Globus pallidus (tissue), 1 donor: ENCODE measurements at places on chromosomes 16 and 17.

DNA sequence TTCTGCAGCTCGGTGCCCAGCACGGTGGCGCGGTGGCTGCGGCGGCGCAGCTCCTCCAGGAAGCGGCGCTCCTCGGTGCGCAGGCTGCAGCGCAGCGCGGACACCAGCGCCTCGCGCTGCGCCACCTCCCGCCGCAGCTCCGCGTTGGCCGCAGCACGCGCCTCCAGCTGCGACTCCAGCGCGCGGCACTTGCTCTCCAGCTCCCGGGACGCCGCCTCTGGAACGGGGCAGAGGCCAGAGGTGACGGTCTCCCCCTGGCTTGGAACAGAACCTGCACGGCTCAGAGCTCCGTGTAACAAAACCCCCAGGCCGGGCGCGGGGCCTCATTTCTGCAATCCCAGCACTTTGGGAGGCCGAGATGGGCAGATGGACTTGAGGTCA, 13.2 kb upstream of the CLUH start:
- DNase-seq = no peak

DNA sequence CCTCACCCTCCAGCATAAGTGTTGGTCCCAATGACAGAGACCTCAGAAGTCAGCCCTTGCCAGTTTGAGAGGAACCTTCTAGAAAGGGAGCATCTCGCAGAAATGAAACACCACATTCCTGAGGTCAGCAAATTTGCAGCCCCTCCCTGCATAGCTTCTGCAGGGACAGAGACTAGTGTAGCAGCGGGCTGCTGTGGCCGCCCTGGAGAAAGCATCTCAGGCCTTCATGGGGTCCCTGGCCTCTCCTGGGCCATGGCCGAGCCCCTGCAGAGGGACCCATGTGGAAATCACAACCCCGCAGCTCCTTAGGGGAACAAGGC, 11.4 kb downstream of the HS3ST6 start:
- no peak for DNase-seq

GRCh38 chr16:88014252-88014781, 63.1 kb downstream of the BANP start:
- DNase-seq = no peak

GRCh38 chr17:77684803-77685798, 273.4 kb upstream of the TNRC6C start:
- no peak for DNase-seq

- DNase-seq = no peak
Measured at GRCh38 chr17:76164331-76164730, 23.3 kb upstream of the FOXJ1 start.

GRCh38 chr16:71501547-71501946, 12.4 kb upstream of the ZNF19 start:
- no peak for DNase-seq

DNA sequence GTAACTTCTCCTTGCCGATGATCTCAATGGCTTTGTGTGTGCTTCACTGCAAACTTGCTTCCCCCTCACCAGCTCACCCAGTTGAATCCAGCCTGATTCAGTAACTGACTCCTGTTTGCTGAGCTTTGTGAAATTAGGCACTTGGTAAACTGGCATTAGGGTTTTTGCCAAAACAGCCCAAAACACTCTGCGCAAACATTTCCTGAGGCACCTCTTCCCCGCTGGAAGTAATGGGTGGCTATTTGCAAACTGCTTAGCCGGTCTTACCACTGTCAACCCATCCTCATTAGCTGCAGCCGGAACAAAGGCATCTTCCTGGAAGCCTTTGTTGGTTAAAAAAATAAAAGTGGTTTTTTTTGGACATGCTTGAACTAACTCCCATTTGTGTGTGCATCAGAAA, 353.2 kb downstream of the MAF start:
- no peak for DNase-seq

- no peak for DNase-seq
Measured at GRCh38 chr16:74035816-74036215, 260.8 kb upstream of the PSMD7 start.
